ENCODE measurements at places on chromosomes 6 and 20.

DNA sequence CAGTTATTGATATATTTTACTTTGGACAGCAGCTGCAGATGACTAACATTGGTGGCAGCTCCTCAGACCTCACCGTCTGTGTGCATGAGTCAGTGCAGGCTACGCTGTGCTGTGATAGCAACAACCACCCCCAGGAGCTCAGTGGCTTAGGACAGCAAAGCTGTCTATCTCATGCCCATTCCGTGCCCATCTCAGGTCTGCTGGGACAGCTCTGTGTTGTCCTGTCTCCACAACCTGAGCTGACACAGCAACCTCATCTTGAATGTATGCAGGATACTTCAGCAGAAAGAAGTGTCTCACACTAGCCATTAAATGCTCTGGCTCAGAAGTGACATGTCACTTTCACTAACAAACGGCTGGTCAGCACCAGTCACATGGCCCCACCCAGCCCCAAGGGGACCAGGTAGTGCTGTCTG, 47.7 kb downstream of the BANF2 start:
- DNase-seq = no peak

- no peak for DNase-seq
Observed at GRCh38 chr6:83463886-83464285, 33.0 kb upstream of the ME1 start.

- no peak for DNase-seq
Observed at GRCh38 chr20:402496-402885, 5.6 kb upstream of the RBCK1 start.

DNA sequence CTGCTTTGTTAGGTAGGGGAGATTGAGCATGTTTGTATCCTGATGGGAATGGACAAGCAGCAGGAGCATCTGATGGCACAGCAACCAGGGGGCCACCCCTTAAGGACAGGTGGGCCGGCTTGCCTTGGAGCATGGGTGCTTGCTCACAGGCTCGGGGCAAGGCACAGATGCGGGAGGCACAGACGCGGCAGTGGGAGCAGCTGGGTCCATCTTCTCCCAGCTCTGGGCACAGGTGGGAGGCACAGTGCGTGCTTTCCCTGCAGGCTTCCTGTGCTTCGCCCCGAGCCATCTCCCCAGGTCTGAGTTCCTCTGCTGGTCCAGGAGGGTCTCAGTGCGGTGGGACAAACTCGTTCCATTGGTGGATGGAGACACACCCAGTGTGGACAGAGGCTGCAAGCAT, 73.6 kb upstream of the BHLHE23 start:
- DNase-seq = no peak

- DNase-seq = no peak
Observed at GRCh38 chr6:157229132-157229618, 94.1 kb downstream of the TMEM242 start.

DNA sequence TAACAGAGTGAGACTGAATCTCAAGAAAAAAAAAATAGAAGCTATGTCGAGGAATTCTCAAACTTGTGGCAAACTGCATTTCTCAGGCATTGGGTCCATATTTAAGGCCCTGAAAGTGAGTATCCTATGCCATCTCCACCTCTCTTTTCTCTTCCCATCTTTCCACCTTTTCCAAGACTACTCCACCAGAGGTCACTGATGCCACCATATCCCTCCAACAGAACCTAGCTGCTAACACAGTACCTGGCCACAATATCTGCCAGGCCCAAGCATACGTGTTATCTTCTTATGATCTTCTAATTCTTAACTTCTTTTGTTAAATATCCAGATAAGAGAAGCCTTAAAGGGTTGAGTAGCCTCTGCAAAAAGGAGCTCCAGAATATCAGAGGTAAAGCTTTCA, 8.2 kb upstream of the ADGRF4 start:
- no peak for DNase-seq

DNA sequence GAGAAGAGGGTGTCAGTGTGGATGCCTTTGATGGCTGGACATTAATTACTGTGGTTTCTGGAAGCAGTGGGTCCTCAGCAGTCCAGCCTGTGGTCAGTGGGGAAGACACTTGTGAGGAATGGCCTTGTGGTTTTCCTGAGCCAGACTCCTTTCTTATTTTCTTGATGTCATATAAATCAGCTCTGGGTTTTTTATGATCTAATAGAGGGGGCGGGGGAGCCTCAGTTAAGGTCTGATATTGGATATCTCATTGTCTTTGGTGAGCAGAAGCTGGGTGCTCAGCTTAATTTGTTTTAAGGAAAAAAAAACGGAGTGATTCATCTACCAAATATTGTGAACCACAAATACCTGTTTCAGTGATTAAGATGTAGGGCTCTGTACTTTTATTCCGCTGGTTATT, 62.1 kb downstream of the OTOR start:
- no peak for DNase-seq

DNA sequence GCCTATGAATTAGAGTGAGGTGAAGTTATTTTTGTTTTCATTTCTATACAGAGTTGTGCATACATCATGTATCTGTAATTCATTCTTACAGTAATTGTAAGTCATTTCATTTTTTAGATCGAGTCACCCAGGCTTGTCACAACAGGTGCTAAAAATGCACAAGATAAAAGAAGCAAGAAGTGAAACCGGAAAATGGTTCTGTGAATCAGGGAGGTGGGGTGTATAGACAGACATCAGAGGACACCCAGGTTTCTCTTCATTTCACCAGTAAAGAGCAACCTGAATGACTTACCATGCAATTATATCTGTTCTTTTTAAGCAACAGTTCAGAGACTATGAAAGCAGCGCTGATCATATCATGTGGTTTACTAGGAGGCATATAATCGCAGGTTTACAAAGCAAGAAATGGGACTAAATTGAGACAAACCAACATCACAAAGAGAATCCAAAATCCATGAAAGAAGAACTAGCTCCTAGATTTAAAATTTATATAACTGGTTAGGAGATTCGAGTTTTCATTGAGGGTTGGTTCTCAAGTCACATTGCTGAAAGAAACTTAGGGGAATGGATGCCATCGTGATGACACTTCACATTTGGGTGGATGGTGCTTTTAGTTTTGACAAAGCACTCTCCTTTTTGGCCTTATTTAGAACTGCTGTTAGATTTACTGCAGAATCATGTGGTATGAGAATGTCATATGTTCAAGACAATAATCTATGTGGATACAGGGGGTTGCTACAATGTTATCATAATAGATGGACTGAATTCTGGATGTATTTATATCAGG, 27.9 kb upstream of the TBC1D7 start:
- no peak for DNase-seq

DNA sequence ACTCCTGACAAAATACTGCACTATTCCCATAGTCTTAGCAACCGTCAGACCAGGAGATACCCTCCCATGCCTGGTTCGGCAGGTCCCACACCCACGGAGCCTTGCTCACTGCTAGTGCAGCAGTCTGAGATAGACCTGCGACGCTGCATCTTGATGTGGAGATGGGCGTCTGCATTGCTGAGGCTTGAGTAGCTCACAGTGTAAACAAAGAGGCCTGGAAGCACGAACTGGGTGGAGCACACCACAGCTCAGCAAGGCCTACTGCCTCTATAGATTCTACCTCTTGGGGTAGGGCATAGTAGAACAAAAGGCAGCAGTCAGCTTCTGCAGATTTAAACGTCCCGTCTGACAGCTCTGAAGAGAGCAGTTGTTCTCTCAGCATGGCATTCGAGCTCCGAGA, 25.4 kb downstream of the TMEM244 start:
- DNase-seq = no peak

DNA sequence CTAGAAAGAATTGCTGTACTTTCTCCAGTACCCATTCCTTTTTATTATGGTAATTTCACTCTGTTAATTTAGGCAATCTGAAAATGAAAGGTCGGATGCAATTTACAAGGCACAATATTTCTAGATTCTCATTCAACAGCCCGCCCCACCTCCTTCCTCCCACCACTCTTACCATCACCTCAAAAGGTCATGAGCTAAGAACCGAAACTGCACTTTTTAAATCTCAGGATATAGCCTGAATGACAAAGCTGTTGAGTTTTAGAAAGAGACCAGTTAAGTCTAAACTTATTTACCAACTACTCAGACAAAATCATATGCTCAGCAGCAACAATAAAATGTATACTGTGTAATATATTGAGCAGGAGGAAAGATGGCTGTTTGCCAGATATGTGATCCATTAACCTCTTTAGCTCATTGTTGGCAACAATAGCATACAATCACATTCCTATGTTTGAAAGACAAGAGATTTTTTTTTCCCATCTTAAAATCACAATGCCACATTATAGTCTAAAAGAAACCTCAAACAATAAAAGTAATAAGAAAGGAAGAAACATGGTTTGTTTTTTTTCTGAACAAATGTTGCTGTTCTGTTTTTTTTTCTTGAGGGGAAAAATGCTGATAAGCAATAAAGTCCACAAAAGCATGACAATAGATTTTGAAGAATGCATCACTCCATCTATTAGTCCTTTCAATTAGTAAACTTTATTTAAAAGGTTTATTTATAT, 1.6 kb upstream of the HS3ST5 start:
- DNase-seq = no peak

DNA sequence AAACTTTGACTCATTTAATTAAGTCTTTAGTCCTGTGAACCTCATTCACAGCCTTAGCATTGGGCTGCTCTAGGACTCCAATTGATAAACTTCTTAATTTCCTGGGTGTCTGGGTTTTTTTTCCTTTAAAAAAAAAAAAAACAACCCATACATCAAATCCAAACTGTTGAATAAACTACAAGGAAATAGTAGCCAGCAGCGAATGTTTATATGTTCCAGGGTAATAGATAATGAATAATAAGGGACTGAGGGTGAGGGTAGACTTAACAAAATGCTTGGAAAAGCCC, 563.5 kb upstream of the AGPAT4 start:
- DNase-seq = no peak

DNA sequence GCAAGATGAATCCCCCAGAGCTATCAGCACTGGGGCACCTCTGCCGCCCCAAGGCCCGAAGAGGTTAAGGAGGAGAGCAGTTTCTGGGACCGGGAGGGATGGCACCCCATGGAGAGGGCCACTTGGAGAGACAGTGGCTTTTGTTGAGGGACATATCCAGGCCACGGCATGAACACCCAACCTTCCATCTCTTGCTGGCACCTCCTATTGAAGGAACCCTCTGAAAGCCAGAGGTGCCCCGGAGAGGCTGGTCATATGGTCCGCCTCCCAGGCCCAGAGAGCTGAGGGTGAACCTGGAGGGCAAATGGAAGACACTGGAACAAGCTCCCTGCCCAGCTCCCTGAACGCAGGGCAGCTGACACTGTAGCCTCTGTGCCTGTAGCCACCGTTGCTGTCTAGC, 167.0 kb downstream of the NFATC2 start:
- DNase-seq = no peak

DNA sequence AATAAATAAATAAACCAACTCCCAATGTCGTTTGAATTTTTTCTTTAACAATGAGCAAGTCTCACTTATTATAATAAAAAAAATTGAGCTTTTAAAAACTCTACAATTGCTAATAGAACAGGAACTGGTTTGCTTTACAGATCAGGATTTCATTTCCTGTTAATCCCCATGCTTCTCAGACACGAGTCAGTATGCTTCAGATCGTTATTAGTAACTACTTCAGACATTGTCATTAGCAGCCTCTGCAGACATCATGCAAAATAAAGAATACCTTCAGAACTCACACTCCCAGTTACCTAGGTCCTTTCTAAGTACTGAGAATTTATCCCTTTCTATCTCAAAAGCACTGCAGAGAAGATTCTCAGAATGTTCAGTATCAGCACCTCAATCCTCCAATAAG, 10.0 kb upstream of the FAM210B start:
- DNase-seq = no peak

DNA sequence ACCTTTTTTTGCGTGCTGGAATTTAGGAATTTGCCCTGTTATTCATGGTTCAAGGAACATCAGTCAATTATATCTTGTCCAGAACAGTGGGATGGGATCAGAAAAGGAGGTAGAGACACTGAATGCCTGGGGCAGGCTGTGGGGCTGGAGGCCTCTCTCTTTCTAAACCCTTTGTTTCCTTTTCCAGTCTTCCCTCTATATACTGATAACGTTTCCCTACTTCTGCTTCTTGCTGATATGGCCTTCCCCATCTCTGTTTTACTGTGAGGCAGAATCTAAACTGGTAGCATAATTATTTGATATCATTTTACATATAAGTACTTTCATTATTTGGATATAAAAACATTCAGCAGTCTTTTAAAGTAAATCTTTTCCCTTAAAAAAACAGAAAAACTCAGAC, 67.5 kb downstream of the DNAH8 start:
- no peak for DNase-seq

GRCh38 chr6:142725024-142725770, 219.8 kb downstream of the HIVEP2 start:
- no peak for DNase-seq

GRCh38 chr6:155126727-155127439, 131.8 kb downstream of the TIAM2 start:
- no peak for DNase-seq

DNA sequence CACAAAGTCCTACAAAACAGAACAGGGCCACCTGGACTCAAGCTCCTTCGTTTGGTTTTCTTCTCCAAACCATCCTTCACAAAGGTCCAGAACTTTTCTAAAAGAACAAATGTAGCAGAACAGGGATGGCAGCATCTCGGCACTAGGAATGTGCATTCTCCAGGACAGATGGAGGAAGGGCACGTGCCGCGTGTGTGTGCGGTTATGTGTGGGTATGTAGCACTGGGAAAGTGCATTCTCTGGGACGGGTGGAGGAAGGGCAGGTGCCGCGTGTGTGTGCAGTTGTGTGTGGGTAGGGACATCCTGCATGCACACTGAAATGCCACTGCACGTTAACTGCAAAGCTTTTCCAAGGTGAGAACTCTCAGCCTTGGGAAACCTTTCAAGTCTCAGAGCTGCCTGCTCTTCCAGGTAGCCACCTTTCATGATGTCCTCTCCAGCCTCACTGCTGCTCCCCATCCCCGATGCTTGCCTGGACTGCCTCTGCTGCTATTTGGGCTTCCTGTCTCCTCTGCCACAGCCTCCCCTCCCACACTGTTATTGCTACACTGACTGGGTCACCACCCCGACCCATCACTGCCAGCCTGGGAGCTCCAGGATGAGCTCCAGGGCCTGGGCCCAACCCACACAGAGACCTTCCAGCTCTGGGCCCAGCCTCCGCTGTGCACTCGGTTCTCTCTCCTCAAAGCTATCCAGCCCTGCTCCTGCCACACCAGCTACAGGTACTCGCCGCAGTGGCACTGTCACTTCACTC, 47.6 kb downstream of the EZR start:
- DNase-seq = no peak

DNA sequence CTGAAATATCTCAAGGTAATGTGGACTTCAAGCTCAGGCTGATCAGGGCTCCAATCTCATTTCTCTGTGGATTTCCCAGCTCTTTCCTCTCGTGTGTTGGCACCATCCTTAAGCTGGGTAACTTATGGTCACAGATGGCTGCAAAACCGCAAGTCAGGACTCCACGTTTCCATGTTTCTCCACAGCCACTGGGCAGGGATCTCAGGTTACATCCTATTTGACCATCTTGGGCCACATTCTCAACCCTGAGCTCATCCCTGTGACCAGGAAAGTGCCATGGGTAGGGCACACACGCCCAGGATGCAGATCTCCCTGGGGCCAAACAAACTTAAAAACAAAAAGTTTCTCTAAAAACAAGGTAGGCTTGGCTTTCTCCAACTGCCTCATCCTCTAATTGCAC, 15.4 kb downstream of the RPS6KA2 start:
- DNase-seq = no peak

- DNase-seq = no peak
Observed at GRCh38 chr20:1331101-1331500, 2.2 kb upstream of the SDCBP2 start.

GRCh38 chr6:69816569-69816968, 19.8 kb upstream of the LMBRD1 start:
- DNase-seq = no peak

- no peak for DNase-seq
Observed at GRCh38 chr6:115004982-115005381, 662.2 kb upstream of the HS3ST5 start.

GRCh38 chr6:168835991-168836390, 395.0 kb downstream of the SMOC2 start:
- DNase-seq = no peak
